ENCODE measurements at places on chromosomes 16 and 17.

- DNase-seq, result no peak
Observed at GRCh38 chr17:47620503-47621245, 29.0 kb upstream of the KPNB1 start.

DNA sequence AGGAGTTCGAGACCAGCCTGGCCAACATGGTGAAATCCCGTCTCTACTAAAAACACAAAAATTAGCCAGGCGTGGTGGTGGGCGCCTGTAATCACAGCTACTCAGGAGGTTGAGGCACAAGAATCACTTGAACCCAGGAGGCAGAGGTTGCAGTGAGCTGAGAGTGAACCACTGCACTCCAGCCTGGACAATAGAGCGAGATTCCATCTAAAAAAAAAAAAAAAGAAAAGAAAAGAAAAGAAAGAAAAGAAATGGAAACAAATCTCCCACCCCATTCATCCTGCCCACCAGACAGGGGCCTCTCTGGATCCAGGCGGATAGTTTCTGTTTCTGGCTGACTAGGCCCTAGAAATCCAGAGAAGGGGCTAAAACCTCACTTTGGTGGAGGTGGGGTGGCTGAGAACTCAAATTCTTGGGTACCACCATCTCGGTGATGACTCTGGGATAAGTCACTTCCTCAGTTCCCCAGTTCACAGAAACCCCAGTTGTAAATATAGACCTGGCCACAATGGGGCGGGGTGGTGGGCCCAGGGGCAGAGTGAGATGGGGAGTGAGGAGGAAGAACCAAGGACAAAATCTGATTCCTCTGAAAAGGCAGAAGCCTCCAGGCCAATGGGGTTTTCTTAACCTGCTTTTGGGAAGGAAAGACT lies 22.2 kb downstream of the SOCS1 start:
- no peak for DNase-seq

DNA sequence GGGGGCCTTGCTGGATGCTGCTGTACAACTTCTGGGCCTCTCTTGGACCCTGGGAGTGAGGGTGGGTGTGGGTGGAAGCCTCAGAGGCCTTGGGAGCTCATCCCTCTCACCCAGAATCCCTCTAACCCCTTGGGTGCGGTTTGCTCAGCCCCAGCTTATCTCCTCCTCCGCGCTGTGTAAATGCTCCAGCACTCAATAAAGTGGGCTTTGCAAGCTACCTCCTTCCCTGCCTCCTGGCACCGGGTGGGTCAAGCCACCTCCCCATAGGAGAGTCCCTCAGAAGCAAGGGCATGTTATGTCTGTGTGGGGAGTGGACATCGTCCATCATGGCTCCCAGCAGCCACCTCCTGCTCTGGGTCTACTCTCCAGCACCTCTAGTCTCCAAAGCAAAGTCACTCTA lies 28.4 kb downstream of the CDIP1 start:
- DNase-seq, result no peak

DNA sequence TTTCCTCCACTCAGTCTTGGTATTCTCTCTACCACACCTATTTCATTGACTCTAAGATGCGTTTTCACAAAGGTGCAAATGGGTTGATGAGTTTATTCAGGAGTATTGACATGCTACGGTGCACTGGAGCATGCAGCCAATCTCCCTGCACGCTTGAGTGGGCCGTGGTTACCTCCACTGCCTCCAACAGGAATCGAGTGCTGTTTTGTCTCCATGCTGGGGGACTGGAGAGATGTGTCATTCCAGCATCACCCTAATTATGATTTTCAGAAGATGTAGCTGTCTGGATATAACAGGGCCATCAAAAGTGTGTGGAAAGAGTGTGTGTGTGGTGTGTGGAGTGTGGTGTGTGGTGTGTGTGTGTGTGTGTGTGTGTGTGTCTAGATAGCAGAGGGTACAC lies 351.6 kb upstream of the ZFHX3 start:
- DNase-seq, result no peak

GRCh38 chr16:73071131-73071940 lies 23.4 kb upstream of the ZFHX3 start:
- DNase-seq, result no peak

GRCh38 chr16:8885674-8886592 lies 3.8 kb downstream of the LITAFD start:
- DNase-seq, result no peak

DNA sequence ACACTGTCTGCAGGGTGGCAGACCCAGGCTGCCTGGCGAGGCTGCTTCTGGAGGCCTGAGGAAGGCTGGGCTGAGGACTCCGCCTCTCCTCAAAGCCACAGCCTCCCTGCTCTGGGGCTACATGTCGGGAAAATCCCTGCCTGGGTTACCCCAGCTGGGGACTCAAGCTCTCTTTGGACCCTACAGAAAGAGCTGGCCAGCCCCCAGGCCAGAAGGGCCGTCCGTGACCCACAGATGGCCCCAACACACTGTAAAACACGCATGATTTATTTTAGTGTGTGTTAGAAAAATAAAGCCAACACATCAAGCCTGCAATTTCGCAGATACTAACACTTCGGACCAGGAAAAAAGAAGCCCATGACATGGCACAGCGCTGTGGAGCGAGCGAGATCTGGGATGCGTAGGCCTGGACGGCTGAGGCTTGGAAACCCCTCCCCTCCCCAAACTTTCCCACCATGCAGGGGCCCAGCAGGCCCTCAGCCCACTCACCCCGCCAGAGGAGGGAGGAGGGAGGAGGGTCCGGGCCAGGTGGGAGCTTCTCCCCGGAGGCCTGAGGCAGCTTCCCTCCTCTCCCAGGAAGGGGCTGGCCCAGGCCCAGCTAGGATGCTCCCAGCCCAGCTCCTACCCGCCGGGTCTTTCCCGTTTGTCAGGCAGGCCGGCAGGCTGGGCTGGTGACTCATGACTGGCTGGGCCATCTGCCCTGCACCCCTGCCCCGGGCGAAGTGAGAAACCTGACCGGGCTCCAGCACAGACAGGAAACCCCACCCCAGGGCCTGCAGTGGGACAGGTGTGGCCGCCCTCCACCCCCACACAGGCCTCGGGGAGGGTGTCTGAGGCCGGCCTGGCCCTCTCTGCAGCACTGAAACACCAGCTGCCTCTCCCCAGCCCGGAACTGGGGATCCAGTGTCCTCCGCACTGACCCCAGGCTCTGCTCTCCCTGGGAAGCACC lies 34.1 kb upstream of the SLC38A10 start:
- peak; percentile 82 for DNase-seq

DNA sequence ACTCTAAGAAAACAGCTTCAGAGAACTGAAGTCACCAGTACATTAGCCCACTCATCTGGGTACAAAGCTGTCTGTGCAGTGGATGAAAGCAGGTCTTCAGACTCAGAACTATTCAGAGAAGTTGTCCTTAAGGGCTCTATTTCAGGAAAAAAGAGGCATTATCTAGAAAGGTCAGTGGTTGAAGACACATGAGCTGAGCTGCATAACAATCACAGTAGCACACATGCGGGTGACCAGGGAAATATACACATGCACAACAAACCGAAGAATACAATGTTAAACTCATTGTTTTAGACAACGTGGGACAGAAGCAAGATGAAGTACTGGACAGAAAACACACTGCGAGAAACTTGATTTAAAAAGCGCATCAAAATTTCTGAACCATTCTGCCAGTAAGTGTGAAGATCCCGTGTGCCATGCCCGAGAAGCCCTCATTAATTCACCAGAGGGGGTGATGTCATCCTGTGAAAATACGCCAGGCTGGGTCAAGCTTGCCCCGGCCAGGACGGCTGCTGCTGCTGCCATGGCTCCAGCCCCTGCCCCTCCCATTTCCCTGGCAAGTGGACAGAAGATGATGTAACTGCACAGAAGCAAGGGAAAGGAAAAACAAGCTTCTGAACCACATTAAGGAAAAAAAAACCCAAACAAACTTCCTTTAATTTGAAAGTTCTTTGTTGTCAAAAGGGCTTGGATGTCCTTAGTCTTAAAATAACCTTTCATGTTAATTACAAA lies 10.1 kb downstream of the DYNC1LI2 start:
- peak; percentile 94 for DNase-seq

- no peak for DNase-seq
Observed at GRCh38 chr16:57190136-57190535, 4.0 kb downstream of the RSPRY1 start.

DNA sequence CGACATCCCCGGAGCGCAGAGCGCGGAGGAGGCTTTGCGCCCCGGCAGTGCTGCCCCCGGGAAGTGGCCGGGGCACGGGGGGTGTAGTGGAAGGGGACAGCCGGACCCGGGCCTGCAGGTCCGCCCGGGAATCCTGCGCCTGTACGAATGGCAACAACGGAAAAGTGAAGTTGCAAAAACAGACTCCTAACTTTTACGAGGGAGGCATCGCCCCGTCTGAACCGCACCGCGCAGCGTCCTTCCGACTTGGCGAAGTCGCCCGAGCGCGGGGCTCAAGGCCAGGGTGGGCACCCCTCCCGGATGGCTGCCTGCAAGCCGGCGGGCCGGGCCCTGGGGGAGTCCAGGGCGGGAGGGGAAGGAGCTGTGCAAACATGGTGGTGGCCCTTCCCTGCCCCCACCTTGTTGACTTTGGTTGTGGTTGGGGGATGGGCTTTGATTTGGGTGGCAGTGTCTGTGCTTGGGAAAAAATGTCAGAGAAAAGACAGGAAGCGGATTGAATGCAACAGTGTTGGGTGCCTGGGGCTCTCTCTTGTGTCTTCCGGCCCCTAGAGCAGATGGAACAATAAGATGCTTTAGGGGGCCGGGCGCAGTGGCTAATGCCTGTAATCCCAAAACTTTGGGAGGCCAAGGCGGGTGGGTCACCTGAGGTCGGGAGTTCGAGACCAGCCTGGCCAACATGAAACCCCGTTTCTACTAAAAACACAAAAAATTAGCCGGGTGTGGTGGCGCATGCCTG lies 675 bp downstream of the RNF213 start:
- peak; percentile 62 for DNase-seq

DNA sequence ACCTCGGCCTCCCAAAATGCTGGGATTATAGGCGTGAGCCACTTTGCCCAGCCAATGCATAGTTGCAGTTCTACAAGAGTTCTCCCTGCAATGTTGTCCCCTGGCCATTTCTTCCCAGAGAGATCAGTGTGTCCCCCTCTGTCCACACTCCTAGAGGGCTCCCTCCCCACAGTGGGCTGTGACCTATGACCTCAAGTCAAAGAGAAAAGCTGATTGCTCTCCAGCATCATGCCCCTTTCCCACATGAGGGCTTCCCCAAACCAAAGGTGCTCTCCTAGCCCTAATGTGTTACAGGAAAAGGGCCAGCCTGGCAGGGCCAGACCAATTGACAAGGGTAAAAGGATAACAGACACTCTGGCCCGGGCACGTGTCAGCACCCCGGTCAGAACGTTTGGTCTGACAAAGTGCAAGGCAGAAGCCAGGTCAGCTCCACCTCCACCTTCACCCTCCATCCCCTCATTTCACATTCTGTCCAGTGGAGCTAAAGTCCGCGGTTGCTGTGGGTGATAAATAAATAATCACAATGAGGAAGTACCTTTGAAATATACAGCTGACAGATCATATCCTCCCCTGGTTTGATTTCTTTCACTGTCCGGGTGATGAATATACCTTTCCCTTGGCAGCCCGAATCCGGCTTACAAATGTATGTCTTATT lies 17.8 kb downstream of the TTLL6 start:
- no peak for DNase-seq

- DNase-seq, result peak; percentile 6
Observed at GRCh38 chr17:58176200-58176599, 9.4 kb downstream of the OR4D2 start.

GRCh38 chr17:58533616-58534188 lies 19.3 kb upstream of the MTMR4 start:
- DNase-seq, result no peak

GRCh38 chr17:36514856-36515255 lies 19.8 kb downstream of the MYO19 start:
- no peak for DNase-seq

- DNase-seq, result no peak
Observed at GRCh38 chr16:1194665-1195392, 30.2 kb downstream of the TPSG1 start.

- DNase-seq, result no peak
Observed at GRCh38 chr17:18233803-18234518, 8.5 kb downstream of the LLGL1 start.

- DNase-seq, result peak; percentile 78
Observed at GRCh38 chr17:15442311-15443180, 24.9 kb downstream of the CDRT4 start.

GRCh38 chr16:85285681-85286065 lies 173.4 kb upstream of the CIBAR2 start:
- DNase-seq, result peak; percentile 68

- no peak for DNase-seq
Observed at GRCh38 chr17:81329927-81330883, 35.1 kb upstream of the SLC38A10 start.

GRCh38 chr16:11570258-11570657 lies 16.5 kb downstream of the LITAF start:
- DNase-seq, result no peak

GRCh38 chr17:31570951-31571892 lies 179.7 kb downstream of the RAB11FIP4 start:
- peak; percentile 96 for DNase-seq

GRCh38 chr17:68205808-68206720 lies 41.8 kb upstream of the AMZ2 start:
- no peak for DNase-seq

GRCh38 chr17:56020369-56020768 lies 132.9 kb upstream of the ANKFN1 start:
- no peak for DNase-seq

GRCh38 chr16:77556201-77556873 lies 121.5 kb upstream of the ADAMTS18 start:
- peak; percentile 46 for DNase-seq

- no peak for DNase-seq
Observed at GRCh38 chr17:80372456-80372855, 42.5 kb upstream of the ENDOV start.

- no peak for DNase-seq
Observed at GRCh38 chr16:28100810-28101532, 37.5 kb upstream of the GSG1L start.

DNA sequence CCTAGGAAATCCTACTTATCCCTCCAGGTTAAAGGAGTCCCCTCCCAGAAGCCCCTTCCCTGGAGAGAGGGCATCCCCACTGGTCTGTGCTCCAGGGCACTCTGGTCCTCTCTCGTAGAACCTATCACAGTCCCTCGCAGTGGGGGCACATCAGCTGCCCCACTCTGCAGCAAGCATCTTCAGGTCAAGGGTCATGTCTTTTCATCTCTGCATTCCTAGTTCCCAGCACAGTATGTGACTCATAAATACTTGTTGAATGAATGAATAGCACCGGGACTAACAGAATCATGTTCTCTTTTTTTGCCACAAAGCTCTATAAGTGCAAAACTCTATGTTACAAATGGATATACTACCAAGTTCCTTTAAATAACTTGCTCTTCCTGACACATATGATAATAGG lies 36.0 kb downstream of the RNF157 start:
- DNase-seq, result peak; percentile 60

DNA sequence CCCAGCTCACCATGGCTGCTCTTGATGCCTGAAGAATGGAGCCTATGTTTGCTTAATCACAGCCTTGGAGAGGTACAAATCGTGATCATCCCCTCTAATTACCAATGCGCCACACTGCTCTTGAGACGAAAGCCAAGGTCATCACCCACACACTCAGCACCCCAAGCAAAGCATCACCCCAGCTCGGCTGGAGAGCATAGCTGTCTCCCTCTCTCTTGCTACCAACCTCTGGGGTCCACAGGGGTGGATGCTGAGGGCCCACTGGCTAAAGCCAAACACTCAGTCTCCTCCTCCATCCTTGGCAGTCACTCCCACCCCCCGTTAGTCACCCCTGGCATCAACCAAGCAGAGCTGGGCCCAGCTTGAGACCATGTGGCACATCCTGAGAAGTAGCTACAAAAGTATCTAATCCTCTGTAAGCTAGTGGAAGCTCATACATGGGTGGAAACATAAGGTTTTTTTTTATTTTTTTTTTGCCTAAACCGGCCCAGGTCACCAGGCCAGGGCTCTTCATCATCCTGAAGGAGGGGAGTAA lies 44.8 kb downstream of the PIMREG start:
- no peak for DNase-seq

All from AG10803 (cell line).